HS-27A (cell line): ENCODE measurements at places on chromosomes 11 and 22.
A peak's percentile ranks its signal among the peaks of the same experiment; 100 is the strongest.

DNA sequence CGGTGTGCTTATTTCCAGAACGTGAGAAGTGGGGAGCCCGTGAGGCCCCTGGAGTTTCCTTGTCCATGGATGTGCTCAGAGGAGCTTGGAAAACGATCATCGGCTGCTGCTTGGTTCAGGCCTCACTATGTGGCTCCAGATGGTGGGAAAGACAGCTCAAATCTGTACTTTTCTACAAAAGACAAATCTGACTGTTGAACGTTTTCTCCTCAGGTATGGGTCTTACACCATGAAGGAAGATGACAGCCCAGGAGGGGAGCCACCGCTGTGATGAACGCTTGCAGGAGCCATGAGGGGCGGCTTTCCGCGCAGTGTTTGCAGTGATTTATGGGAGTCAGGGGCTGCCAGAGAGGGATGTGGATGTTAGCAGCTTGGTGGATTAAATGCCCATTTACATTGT lies 109.4 kb upstream of the E2F8 start:
- no peak for DNase-seq

DNA sequence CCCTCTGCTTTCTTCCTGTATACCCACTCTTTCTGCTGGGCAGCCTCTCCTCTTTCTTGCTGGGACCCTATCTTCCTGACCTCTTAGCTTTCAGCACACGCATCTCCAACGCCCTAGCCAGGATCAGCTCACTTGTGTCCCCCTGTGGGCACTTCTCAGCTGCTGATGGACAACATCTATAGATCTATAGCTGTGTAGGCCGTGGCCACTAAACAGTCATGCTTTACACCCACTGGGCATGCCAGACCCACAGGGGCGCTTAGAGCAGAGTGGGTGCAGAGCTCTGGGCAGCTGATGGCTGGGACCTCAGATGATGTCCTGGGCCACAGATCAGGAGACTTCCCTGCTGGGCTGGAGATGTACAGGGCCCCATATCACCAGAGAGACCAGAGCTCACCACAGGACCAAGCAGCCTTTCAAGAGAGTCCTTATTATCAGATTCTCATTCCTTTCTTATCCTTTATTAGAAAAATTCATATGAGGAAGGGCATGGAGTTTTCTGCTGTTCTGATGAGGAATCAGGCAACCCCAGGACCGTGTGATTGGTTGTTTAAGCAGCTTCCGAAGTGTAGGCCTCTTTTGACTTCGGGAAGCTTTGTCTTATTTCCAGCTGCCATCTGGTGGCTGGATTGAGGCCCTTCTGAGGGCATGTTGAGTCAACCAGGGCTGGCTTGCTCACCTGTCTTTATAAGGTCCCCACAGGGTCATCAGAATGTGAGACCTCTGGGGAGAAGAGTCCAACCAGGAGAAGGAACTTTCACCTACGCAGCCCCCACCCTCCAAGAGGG lies 60.5 kb downstream of the OSBP2 start:
- peak; percentile 24 for DNase-seq

DNA sequence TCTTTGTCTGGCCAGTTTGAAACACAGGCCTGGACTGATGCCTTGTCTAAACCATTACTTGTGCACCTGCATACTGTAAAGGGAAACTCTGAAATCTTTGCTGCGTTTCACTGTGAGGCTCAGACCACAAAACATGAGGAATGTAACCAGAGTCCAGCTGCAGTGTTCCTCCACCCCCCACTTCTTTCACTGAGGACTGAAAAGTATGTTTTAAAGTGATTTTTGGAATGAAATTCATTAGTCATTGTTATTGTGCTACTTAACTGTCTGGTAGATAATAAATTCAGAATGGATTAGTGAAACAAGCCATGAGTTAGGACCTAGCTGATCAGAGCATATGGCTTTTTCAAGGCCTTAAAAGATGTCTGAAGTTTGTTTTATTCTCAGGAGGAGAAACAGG lies 181.2 kb downstream of the WNT11 start:
- DNase-seq = peak; percentile 74

DNA sequence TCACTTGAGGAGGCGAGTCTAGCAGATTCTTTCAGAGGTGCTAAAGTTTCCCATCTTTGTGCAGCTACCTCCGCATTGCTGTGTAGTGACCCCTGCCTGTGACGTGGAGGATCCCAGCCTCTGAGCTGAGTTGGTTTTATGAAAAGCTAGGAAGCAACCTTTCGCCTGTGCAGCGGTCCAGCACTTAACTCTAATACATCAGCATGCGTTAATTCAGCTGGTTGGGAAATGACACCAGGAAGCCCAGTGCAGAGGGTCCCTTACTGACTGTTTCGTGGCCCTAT lies 8.9 kb upstream of the SAMM50 start:
- no peak for DNase-seq

DNA sequence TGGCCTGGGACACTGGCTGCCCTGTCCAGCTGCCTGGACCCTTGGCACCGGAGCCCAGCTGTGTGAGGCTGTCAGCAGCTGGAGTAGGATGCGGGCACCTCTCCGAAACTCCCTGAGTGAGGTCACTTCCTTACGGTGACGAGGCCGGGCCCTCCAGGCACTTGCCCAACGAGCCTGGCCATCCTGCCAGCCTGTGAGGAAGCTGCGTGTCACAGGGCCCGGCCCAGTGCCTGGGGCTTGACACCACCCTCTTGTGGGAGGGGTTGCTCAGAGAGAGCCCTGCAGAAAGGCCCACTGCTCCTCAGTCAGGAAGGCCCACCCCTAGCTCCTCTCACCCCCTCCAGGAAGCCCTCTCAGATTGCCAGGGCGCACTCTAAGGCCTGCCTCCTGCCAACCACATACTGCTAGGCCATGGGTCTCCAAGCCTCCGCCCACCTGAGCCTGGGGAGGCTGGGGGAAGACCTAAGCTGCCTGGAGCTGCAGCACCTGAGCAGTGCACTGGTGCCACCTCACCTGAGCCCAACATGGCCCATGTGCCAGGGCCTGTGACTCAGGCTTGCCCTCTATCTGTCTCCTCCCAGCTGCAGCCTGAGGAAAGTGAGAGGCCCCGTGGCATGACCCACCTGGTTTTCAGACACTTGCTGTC lies 4.3 kb upstream of the PHLDA2 start:
- DNase-seq = no peak

DNA sequence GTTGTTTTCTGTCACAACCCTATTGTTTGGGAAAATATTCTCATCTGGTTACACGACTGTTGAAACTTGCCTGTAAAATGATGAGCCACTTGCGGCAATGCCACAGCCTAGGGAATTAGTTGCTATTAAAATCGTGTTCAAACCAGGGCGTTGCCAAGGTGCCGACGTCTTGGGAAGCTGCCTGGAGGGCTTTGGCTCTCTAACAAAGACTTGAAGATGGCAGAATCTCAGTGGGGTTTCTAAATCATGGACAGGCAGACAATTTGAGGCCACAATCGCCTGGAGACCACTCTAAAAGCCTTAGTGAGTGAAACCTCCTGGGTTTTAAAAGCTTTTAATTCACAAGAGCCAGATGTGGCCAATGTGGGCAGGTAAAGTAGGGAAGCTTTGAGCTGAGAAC lies 117.2 kb upstream of the BMAL1 start:
- DNase-seq = no peak

DNA sequence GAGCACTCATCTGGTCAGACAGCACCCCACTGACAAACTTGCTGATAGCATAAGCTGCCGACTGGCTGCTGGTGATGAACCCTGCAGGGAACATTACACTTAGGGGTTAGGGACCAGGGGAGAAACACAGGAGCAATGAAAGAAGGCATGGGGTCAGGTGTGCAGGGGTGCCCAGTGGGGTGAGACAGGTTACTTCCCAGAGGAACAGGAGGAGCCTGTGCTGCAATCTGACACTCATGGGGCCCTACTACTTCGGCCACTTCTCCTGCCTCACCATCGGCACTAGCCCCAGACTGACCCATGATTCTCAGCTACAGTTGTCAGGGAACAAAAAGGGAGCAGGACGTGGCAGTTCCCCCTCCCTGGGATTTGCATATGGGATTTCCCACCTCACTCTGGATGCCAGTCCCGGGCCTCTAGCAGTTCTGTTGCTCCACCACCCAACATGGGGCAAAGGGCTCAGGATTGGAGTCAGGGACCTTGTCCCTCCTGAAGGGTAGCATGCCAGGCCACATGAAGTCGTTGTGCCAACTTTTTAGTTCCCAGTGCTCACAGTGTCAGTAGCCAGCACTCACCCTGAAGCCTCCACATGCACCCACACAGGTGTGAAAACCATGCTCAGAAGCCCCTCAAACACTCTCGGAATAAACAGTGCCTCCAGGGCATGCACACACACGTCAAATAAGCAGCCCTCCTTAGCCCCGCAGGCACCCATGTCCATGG lies 2.2 kb downstream of the SLC37A4 start:
- DNase-seq = no peak

DNA sequence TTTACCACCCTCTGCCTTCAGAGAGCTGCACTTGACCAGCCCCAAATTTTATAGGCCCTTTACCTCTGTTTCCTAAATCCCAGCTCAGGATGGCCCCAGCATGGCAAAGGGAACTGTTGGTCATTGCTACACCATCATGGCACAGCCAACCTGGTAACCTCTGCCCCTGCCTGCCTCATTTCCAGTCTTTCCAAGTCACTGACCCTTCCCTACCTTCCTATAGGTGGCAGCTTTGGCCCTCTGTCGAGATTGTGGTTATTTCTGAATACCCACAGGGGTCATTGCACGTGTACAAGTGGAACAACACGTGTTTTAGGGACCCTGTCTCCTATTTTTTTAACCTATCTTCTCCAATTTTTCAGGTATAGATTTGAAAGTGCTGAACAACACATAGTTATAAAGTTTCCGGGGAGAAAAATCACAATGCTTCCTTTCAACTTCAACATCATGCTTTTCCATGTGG lies 2.8 kb downstream of the GALNT18 start:
- no peak for DNase-seq

- DNase-seq = no peak
Observed at GRCh38 chr22:26953012-26953883, 295.9 kb downstream of the MIAT start.

DNA sequence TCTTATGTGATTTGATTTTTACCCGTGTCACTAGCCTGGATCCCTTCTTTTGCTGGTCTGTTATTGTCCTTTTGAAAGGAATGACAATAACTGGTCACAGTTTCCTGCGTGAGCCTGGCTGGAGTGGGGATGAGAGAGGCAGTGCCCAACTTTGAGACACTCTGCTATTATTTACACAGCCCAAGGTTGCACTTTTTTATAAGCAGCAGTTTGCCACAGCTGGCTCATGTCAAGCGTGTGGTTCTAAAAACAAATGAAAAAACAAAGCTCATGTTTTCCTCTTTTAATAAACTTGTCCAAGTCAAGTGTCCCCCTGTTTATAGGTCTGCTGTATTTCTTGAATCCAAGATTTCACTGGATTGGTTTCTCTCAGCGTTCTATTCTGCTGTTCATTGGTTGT lies 201.3 kb downstream of the GRIK4 start:
- DNase-seq = no peak
